Activated CD4-positive, alpha-beta T cell treated with anti-CD3 and anti-CD28 coated beads, Interleukin-2, amount 50 U/mL, for 4 hours (primary cell): ENCODE measurements at places on chromosomes 7 and 10.

DNA sequence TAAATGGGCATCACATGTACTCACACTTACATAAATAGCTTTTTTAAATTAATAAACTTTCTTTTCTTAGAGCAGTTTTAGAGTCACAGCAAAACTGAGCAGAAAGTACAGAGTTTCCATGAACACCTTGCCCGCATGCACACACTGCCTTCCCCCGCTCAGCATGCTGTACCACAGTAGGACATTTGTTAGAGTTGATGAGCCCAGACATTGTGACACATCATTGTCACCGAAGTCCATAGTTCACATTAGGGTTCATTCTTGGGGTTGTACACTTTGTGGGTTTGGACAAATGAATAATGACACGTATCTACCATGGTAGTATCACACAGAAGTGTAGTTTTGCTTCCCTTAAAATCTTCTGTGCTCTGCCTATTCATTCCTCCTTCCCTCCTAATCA is 23.7 kb downstream of the UBN2 start:
- DNase-seq, result no peak

DNA sequence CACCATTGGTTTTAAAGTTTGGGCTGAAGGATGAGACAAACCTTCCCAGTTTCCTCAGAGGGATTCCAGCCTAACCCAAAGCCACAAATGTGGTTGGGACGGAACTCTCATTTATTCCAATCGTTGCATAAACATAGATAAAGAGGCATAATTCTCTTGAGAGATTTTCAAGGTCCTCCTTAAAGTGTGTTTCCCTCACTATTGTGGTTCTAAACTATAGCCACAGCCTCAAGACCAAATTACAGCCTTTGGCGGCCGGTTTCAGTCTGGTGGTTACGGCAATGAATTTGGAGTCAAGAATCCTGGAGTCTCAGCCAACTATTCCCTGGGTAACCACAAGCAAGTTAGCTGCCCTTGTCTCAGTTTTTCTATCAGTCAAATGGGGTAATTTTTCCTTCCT is 42.6 kb downstream of the SEM1 start:
- no peak for DNase-seq

DNA sequence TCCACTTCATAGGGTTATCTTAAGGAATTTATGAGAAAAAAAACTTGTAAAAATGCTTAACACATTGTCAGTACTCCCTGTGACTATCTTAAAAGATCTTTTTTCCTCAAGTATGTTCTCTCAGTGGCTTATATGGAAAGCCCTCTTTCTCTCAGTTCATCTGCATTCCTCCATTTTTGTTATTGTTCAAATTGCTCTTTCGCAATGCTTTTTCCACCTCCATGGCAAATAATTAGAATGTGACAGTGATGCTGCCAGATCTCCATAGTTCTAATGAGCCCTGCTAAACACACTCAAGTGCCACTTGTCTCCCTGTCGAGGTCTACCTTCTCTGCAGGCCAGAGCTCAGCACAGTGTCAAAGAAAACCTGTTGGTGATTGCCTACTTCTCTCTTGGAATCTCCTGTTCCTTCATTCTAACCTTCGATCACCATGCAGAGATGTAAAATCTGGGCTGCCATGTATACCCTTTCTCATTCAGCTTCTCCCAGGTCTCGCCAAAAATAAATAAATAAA is 37.2 kb upstream of the ABCB5 start:
- no peak for DNase-seq

- DNase-seq, result no peak
These were observed 123.9 kb downstream of the LRRC4 start for GRCh38 chr7:127907110-127908040.

DNA sequence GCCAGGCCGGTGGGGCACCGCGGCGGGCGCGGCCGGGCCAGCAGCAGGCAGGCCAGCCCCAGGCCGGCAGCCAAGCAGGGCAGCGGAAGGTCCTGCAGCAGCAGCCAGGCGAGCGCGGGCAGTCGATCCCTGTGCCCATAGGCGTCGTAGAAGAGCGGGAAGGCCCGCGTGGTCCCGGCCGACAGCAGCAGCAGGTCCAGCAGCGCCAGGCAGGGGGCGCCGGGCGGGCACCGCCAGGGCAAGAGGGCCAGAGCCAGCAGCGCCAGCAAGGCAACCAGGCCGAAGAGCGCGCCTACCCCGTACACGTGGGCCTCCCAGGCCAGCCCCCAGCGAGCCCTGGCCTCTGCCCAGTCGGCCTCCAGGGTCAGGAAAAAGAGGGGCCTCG is 8.4 kb upstream of the RBM28 start:
- DNase-seq, result no peak

DNA sequence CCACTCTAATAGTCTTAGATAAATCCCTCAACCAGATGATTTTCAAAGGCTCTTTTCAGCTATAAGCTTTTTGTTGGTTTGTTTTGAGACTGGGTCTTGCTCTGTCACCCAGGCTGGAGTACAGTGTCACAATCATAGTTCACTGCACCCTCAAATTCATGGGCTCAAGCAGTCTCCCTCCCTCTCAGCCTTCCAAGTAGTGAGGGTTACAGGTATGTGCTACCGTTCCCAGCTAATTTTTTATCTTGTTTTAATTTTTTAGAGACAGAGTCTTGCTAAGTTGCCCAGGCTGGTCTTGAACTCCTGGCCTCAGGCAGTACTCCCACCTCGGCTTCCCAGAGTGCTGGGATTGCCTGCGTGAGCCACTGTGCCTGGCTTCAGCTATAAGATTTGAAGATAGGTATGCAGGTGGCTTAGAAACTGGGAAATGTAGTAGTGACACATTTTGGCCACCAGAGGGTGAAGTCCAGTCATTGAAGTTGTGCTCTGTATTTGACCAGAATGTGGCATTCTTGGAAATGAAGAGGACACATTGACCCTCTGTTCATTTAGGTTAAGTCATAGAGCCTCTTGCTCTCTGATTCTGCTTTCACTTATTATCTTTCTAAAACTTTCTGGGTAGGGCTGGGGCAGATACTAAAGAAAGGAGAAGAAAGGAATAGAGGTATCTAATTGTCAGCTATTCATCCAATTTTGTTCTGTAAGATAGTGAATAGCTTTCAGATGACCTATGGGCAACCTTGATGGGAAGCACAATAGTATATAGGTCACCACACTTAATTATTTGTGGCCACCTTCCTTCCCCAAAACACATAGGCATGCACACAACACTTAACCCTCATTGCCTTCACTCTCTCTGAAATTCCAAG is 36.0 kb downstream of the R3HCC1L start:
- DNase-seq, result no peak

DNA sequence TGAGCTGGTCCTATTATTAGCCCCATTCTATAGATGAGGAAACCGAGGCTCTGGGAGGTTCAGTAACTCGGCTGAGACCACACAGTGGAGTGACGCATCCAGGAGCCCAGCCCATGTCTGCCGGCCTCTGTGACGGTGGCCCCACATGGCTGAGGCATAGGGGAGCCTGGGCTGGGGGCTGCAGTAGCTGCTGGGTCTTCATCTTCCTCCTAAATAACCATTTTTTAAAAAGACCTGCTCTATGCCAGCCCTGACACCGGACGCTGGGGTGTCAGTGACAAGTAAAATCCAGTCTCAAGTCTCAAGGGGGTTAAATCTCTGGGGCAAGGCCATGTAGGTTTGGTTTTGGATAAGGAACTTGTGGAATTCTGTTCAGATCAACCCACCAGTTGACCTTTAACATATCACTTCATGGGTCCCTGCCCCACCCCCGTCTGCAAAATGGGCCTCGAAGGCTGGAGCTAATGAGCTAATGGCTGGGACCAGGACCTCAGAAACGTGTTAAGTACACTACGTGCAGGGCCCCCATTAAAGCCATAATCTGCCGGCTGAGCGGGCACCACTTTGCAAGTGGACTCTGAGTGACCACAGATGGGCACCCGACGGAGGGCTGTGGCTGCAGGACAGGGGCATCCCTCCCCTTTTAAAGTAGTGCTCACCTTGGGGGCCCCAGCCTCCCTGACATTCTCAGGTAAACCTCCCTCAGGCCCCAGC is 136.5 kb upstream of the UNC5B start:
- DNase-seq, result no peak

DNA sequence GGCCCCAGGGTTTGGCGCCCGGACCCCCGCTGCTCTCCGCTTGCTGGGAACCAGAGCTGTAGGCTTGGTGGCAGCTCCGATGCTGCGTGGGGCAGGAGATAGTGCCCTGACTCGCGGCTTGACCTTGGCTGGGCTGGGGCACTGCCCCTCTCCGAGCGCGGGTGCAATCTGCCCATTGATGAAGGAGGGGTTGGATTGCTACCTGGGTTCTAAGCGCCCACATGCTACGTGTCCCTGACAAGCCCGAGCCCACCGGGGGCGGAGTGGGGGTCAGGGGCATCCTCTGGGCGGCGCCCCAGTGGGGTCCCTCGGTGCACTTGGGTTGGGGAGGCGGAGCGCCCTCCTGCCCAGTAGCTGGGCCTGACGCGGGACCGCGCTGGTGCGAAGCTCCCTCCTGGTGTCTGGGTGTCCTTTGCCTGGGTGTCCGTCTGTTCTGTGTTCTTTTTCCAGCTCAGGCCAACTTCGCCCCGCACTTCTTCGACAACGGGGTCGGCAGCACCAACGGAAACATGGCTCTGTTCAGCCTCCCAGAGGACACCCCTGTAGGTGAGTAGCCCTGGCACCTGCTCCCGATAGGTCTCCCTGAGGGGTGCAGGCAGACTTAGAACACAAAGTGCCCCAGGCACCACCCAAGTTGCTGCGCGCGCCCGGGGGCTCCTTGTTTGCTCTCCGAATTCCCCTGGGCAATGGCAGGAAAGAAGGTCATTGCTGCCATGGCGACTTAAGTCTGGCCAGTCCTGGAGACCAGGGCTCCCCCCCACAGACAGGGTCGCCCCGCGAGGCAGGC is 900 bp downstream of the CDHR1 start:
- no peak for DNase-seq

- DNase-seq, result no peak
These were observed 21.8 kb upstream of the LRRD1 start for GRCh38 chr7:92200791-92201190.

- DNase-seq, result no peak
These were observed 34.0 kb downstream of the TMEM270 start for GRCh38 chr7:73894733-73895551.

- no peak for DNase-seq
These were observed 162.3 kb downstream of the ITGB1 start for GRCh38 chr10:32795598-32796183.

GRCh38 chr10:62895063-62895462 is 78.9 kb upstream of the EGR2 start:
- DNase-seq, result no peak

- DNase-seq, result no peak
These were observed 24.6 kb upstream of the SGMS1 start for GRCh38 chr10:50648089-50648934.
